NCI-H524 (cell line): ENCODE measurements at places on chromosomes 2 and 18.
A peak's percentile ranks its signal among the peaks of the same experiment; 100 is the strongest.

- DNase-seq: no peak
These were observed 12.5 kb downstream of the GREB1L start for GRCh38 chr18:21254576-21254975.

DNA sequence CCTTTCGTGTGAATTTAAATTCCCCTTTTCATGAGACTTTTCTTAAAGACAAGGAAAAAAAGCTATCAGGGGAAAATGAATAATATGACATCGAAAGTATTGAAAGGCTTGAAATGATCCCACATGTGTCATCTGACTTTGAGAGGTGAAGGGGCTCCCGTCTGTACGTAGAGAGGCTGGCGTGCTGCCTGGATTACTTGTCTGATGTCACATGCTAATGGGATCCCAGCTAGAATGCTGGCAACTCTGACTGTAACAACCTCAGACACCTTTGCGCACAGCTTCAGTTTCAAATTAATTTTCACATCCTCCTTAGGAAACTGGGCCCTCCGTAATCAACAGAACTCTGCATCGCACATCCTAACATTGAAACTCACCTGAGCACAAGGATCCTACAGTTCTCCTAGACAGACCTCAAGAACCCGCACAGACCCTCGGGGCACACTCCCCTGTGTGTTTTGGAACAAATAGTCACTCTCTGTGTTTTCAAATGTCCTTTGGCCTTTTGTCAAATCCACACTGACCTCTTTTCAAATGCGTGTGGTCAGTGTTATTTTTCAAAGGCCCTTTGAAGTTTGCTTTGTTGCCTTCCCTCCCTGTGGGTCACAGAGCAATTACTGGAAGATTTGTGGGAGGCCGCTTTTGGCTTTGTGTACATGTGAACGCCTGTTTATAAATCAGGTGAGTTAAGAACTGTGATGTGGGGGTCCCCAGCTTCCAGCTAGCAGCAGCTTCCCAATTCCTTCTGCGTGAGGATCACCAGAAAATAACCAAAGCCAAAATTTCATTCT is 65.9 kb downstream of the IL1R2 start:
- DNase-seq: no peak

DNA sequence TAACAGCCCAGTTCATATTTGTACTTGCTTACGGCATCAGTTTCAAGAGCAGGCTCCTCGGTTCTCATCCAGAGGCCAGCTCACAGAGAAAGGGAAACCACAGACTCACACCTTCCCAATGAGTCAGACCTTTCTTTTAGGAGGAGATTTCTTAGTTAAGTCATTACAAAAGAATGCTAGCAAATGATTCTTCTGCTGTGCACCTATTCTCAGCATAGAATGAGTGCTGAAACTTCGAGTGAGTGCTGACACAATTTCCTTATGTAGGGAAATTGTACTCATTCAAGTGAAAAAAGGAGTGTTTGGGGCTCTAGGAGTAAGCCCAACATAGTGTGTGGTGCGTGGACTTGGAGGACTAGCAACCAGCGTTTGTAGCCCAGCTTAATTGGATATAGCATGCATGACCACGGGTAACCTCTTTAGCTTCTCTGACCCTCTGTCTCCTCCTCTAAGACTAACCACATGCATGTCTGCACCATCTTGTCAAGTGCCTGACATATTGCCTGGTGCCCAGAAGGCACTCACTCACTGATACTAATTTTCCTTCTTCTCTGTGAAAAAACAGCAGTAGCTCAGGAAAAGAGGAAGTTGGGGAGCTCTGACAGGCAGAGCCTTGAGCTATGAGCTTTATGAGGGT is 87.0 kb downstream of the ALPK2 start:
- DNase-seq: no peak

DNA sequence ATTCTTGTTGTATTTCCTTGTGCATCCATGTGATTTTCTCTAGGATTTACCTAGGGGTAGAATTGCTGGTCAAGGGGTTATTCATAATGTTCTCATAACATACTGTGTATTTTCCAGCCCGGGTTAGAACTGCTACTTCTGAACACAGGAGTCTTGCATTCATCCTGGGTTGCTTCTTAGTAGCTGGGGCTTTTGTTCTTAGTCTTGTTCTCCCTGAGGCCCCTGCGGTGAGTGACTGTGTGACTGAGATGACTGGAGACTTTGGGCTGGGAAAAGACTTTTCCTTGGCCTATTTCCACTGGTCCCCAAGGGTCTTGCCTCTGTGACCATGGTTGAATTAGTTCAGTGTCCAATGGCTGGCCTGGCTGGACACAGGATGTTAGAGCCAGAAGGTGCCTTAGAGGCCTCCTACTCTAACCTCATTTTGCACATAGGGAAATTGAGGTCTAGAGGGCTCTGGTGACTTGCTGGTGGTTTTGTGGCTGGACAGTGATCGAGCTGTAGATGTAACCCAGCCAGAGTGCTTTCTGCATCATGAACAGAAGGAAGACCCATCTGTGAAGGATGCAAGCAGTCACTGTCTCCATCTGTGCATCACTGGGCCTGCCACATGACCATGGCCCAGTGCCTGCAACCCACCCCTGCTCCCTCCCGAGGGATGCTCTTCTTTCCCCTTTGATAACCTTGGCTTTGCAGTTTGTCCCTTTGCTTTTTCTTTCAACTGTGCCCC is 233.3 kb downstream of the FHOD3 start:
- peak; percentile 52 for DNase-seq

GRCh38 chr2:151350579-151351195 is 6.7 kb upstream of the TNFAIP6 start:
- DNase-seq: no peak
